ENCODE measurements at places on chromosomes 4 and X.

- DNase-seq: no peak
Measured at GRCh38 chr4:112704322-112704721, 67.4 kb downstream of the LARP7 start.

DNA sequence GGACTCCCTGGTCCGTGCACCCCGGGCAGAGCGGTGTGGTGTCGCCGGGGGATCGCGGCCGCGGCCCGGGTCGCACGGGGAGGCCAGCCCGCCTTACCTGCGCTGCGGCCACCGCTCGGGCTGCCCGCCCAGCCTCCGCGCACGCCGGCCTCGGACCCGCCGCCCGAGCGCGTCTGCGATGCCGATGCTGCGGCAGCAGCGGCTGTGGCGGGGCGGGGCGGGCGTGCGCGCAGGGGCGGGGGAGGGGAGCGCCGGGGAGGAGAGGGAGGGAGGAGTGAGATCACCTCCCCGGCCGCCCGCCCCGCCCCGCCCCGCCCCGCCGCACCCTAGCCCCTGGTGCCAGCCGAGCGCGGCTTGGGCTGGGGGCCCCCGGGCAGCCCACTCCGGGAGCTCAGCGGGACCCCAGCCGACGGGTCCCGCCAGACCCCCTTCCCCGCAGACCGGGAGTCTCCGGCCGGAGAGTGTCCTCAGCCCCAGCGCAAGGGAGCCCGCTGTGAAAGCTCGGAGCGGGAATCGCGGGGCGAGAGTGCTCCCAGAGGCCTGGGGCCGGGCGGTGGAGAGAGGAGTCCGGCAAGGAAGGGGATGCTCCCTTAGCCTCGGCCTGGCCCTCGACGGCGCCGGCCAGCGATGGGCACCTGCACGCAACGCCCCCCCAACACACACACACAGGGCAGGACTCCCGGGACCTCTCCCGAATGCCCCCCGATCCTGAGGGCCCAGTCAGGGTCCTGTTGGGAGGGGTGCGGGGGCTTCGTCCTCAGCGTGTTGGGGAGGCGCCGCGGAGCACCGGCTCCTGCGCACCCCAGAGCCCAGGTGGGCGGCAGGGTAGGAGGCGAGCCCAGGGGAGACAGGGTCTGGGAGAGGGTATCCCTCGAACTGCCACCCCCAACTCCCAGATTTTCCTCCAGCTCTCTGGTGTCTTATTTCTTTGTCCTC, at the start of gene L1CAM:
L1CAM (minus strand) TSS at position 206 of the 936 bp plus-strand sequence. CDS start 10,337 bp downstream, outside the sequence.
- no peak for DNase-seq

DNA sequence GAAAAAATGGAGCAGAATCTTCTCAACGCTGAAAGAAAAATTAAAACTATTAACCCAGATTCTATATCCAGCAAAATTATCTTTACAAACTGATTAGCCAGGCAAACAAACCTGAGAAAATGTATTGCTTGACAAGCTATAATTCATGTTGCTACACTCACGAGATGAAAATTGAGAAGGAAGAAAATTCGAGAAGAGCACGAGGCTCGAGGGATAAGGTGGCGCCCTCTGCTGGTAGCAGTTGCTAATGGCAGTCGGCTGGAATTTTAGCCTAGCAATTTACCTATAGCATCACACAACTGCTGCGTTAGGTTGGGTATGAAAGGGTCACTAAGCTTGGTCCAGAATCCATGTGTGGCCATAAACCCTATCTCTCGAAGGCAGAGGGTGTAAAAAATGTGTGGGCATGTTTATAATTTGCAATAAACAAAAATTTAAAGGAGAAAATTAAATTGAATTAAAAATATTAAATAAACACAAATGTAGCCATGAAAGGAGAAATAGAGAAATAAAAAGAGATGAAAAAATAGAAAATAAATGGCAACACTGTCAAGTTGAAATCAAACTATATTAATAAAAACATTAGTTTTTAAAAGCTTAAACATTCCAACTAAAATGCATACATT, 126.6 kb downstream of the PPP4R3C start:
- no peak for DNase-seq

DNA sequence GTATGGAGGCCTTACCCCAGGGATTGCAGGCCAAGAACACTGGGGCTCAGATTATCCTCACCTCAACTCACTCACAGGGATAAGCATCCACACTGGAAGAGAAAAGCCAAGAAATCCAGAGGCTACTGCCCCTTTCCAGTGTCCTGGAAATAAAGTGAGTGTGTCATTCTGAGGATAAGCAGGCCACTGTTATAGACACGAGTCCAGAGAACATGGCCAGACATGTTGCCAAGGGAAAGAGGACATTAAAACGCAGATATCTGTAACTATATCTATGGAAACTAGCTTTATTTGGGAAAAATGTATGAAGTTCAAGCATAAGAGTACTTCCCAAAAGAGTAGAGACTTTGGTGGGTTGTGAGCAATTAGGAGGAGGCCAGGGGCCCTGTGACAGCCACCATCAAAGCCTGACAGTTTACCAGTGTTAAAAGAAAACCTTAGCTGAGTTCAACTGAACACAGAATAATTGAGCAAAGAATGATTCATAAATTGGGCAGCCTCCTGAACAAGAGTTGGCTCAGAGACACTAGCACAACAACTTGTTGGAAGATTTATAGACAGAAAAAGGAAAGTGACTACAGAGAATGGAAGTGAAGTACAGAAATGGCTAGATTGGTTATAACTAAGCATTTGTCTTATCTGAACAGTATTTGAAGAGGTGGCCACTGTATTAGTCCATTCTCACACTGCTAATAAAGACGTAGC, 1222.2 kb downstream of the STIM2 start:
- DNase-seq: no peak

DNA sequence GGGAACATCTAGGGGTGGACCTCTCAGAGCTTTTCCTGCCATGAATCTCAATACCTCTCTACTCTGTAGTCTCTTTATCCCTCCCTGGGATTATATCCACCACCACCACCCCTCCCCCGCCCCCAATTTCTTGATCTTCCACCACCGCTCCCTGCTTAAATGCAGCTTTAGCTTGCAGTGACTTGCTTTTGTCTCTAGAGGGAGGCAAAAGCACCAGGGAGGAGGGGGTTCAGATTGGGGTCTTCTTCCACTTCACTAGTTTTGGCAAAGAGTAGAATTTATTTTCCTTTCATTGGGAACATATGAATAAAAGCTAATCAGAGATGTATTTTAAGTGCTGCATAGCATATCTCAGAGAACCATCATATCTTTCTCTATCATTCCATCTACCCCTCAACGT, 5.5 kb downstream of the ARHGAP36 start:
- DNase-seq: no peak

DNA sequence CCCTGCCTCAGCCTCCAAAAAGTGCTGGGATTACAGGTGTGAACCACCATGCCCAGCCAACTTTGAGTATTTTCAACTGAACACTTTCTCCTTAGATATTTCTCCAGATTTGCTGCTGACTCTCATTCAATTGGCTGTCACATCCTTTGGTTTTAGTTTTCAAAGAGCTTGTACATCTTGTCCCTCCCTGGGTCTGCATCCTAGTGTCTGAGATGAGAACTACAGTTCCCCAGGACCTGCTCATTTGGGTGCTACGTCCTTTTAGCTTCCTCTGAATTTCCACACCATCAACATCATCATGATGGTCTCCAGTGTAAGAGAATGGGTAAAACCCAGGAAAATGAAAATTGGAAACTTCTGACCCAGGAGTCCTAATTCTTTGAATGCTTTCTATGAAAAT, 312.9 kb downstream of the NLGN4X start:
- no peak for DNase-seq

DNA sequence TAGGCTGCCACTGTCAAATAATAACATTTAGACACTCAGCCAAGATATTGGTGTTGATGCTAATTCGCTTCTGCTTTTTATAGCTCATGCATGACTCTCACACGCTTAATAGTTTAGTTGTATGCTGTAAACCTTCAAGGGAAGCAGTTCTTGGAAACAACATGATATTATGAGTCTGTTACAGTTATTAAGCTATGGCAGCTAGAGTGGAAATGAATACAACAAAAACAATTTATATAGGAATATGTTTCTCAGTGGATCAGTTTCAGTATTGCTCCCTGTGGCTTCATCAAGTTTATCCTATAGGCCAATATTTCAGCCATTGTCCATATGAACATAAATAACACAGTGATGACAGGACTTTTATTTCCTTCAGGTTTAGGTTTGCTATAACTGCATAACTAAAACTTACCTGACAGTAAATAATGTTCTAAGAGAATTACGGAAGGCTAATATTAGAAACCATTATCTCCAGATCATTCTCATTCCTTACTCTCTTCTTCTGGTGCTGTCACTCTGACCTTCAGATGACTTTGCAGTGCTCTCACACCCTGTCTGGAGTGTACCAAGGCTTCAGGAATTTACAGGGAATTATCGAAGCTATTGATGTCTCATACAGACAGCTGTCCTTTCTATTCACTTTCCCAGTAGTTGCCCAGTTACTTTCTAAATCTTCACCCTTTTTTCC, 555.0 kb downstream of the ANKRD50 start:
- no peak for DNase-seq

DNA sequence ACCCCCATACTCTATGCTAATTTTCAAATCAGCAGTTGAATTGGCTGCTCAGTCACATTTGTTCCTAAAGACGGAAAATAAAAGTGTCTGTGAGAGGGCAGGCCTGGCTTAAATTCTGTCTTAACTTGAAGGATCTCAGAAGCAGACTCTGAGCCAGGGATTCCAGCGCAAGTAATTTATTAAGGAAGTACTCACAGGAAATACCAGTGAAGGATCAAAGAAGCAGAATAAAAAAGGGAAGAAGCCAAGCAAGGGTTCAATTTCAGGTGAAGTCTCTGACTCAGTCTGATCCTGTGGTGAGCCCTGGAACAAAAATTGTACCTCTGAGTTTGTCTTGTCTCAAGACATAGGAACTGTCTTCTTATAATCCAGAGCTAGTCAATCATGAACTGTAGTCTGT, 52.2 kb downstream of the IL1RAPL1 start:
- no peak for DNase-seq

DNA sequence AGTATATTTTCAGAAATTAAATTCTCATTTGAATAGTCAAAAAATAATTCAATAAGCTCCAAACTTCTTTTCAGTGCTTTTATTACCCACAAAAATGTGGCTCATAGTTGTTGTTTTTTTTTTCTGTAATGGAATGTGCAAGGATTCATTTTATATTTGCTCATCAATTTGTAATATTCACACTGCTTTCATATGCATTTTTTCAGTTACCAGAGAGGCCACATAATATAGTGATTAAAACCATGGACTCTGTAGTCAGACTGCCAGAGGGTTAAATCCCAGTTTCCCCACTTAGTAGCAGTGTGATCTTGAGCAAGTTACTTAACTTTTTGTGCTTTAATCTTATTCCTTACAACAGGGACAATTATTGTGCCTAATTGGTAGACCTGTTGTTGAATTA, 64.5 kb downstream of the FAM9B start:
- no peak for DNase-seq

GRCh38 chr4:143254491-143255226, 69.9 kb downstream of the USP38 start:
- no peak for DNase-seq

DNA sequence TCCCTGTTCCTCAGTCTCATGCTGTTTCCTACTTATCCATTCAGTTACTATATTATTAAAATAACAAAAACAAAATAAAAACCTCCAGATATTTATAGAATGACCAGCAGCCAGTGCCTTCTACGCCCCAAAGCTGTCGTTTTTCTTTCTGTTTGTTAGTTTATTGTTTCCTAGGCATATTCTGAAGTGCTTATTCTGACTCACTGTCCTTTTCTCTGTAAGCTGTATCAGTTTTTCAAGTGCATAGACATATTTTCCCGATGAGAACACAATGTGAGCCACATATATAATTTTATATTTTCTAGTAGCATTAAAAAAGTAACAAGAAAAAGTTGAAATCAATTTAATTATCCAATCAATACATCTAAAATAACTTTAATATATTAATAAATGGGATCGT, 2158.6 kb upstream of the TENM3 start:
- no peak for DNase-seq

DNA sequence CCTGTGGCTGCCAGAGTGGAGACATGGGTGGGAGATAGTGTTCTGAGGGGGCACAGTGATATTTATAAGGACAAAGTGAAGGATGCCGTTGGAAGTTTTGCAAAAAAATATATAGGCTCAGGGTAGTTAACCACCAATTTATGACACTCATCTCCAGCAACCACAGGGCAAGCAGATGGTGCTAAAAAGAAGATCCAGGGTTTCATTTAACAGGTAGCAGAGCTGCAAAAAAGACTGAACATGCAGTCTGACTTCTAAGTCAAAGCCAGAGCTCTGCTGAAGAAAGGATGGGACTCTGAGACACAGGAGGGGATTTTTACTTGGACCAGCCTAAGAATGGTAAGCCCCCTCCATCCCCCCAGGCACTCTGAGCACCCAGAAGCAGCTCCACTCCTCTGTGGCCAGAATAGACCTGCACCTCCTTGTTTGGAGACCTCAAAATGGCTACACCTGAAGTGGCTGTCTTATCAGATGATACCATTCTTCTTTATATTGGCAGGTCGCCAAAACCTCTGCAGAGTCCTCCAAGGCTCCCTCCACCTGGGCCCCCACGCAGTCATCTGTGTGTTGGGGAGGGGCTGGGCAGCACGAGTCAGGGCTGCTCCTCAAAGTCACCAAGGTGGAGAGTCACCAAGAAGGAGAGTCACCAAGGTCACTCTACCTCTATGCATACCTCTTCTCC, 161.4 kb upstream of the FAM9B start:
- no peak for DNase-seq

DNA sequence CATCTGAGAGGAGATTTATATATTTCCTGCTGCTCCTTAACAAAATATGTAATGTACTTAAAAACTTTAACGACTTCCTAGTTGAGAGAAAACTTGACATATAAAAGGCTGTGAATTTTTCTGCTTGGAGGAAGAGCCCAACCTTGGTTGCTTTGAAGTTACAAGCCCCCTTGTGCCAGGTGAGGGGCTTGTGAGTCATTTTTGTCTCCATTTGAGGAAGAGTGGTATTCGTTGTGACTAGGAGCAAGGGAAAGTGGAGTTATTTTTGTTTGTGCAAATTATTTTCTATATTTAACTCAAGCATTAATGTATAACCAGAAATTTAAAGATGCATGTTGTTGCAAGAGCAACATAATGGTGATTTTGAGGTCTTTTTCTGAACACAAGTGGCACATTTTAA, 99.0 kb upstream of the DDX3X start:
- no peak for DNase-seq

GRCh38 chr4:155552180-155552579, 114.5 kb upstream of the GUCY1A1 start:
- no peak for DNase-seq

- DNase-seq: no peak
Measured at GRCh38 chr4:148044912-148045352, 313.0 kb downstream of the ARHGAP10 start.

- DNase-seq: no peak
Measured at GRCh38 chr4:9845791-9846493, 64.5 kb downstream of the DRD5 start.

DNA sequence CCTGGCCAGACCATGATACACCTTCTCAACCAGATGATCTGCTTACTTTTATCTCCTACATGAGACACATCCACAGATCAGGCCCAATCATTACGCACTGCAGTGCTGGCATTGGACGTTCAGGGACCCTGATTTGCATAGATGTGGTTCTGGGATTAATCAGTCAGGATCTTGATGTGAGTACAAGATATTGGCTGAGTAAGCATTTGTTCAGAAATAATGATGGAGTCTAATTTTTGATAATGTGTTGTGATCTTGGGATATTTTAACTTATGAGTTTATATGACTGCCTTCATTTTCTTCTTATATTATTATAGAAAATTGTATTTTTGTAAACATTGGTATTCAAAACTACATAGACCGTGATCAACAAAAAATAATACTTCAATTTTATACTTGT, 39.4 kb downstream of the SLC10A6 start:
- no peak for DNase-seq
